NCI-H2029 treated with DMSO at 0.1 percent for 48 hours (cell line): ENCODE measurements at places on chromosomes 5 and 9.

DNA sequence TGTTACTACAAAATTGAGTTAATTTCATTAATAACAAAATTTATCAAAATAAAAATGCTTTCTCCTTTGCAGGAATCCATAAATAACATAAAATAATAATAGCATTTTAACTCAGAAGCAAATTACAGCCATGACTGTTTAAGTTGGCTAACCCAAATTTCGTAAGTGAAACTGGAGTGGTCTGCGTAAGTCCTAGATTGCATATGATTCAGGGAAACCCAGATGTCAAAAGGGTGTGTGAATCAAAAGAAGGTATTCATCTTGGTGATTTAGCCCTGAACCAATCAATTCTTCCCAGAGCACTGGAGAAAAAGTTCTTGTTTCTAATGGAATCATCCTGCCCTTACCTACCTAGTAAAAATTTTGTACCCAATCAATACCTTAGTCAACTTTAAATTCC is 547.6 kb downstream of the RAB3C start:
- DNase-seq: no peak

- DNase-seq: no peak
Measured at GRCh38 chr5:136014049-136015002, 14.5 kb upstream of the TGFBI start.

GRCh38 chr5:15587916-15588315 is 87.9 kb downstream of the FBXL7 start:
- DNase-seq: no peak

DNA sequence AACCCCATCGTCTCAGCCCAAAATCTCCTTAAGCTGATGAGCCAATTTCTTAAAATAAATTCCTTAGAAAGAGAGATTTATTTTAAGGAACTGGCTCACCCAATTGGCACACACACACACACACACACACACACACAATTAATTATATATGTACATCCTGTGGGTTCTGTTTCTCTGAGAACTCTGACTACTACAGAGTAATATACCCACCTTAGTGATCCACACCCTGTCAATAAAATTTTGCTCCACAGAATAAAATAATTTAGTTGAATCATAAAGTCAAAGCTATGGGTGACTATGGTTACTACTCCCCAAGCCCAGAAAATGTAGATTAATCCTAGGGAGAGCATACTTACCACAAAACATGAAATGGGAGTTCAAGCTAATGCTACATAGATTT is 131.0 kb downstream of the DMAC1 start:
- no peak for DNase-seq

- DNase-seq: no peak
Measured at GRCh38 chr5:151204051-151204450, 19.8 kb downstream of the CCDC69 start.

DNA sequence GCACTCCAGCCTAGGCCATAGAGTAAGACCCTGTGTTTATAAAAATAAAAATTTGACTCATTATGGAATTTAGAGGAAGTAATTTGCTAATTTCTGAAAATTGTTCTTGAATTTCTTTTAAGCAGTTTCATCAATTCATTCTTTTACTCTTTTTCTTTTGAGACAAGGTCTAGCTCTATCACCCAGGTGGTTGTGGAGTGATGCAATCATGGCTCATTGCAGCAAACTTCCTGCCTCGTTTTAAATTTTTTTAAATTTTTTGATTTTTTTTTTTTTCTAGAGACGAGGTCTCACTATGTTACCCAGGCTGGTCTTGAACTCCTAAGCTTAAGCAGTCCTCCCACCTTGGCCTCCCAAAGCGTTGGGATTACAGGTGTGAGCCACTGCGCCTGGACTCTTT is 3.1 kb upstream of the CAMLG start:
- DNase-seq: no peak

DNA sequence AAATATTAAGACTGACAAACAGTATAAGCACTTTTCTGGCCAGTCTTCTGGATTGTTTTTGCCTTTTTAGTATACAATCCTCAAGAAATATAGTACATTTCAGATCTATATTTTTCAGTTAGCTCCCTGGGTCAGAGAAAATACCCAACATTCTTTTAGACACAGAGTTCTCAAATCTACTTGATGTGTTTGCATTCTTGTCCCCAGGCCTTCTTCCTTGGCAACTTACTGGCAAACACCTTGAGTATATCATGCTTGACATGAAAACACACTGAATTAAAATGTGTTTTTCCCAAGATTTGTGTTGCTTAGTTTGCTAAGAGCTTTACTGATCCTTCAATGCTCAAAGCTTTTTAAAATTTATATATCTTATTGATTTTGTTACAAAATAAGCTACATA is 1413.1 kb upstream of the CDH9 start:
- no peak for DNase-seq

GRCh38 chr5:59763541-59763940 is 130.0 kb downstream of the PDE4D start:
- DNase-seq: no peak

DNA sequence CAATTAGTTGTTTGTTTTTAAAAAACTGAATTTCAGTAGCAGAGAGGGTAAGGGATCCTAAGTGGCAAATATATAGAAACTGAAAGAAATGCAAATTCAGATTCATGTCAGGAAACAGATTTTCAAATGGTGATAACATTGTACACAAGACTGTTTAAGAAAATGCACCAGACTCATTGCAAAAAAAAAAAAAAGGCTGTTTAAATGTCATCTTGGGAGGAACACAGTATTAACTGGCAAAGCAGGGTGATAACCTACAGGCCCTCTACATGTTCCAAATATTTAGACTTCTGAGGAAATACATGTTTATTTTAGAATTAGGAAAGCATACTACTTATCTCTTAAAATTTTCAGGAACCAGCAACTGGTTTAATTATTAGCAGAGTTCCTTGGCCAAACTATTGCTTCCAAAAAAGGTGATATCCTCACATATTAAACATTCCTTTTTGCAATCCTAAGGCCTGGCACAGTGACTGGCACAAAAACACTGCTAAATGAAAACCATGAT is 114.5 kb downstream of the TSSK1B start:
- no peak for DNase-seq

DNA sequence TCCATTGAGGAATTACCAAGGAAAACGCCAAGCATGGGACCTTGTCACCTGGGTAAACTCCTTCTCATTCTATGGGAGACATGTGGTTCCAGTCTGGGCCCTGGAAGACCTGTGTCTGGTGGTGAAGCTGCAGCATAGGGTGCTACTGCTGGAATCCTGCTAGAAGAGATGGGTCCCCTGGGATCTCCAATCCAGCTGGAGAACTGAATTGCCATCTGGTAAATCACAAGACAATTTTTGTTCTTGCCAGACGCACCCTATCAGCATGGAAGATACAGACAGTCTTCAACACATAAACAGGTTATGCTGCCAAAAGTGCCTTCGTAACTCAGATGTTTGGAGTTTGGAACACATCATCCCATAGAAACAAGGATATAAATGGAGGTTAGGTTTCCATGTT is 424.0 kb upstream of the BRINP1 start:
- no peak for DNase-seq

GRCh38 chr5:121296356-121296755 is 555.3 kb upstream of the FTMT start:
- DNase-seq: no peak

- DNase-seq: peak; percentile 64
Measured at GRCh38 chr9:82923092-82923911, 139.6 kb downstream of the RASEF start.

- DNase-seq: no peak
Measured at GRCh38 chr9:5721279-5722087, 92.6 kb downstream of the RIC1 start.

DNA sequence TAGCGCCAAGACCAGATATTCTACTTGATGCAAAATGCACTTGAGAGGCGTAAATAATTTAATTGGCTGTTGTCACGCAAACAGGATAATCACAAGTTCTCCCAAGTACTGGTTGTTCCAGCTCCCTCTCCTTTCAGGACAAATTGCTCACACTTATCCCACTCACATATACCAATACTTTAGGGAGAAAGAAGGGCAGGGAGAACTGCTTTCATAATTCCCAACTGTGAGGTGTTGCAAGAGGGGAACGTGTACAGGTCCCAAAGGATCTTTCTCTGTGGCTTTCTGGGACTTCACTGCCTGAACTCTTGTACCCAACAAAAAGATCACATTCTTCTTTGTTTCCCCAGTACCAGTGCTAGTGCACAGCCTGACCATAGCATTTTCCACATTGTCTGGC is 21.5 kb upstream of the TGFBI start:
- DNase-seq: no peak

DNA sequence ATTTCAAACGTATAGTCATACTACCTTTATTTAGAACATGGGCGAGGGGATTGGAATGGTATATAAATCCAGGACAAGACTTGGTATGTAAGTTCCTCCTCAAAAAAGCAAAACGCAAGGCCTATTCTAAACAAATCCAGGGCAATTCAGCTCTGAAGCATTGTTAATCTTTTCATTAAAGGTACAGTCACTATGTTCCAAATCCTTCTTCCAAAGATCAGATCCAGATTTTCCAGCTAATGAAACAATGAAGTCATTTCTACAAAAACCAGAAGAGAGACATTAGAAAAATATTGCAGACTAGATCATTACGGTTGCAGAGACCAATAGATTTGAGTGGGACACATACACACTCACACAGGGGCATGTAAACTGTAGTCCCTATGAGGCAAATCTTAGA is 116.1 kb upstream of the BNC2 start:
- DNase-seq: no peak

- DNase-seq: no peak
Measured at GRCh38 chr5:137665678-137666460, 70.0 kb downstream of the KLHL3 start.

DNA sequence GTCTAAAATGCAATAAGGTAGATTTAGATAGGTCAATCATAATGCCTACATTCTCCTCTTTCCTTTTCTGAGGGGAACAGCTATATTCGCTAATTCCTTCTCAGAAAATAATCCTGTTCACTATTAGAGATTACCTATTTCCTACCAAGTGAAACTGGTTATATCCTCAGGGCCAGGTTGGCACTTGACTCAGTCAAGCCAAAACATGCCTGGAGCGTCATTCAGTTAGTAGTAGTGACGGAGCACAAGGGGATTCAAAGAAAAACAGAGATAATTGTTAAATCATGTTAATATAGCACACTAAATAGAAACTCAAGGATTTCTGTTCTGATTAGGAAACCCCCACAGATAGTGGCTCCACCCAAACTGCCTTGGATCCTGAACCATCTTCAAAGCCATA is 515.4 kb upstream of the PTPRD start:
- DNase-seq: no peak

- peak; percentile 96 for DNase-seq
Measured at GRCh38 chr5:102668220-102668932, 86.7 kb upstream of the PAM start.

- no peak for DNase-seq
Measured at GRCh38 chr5:31632460-31632859, 6.5 kb upstream of the PDZD2 start.

GRCh38 chr5:143360755-143361154 is 42.7 kb downstream of the NR3C1 start:
- DNase-seq: no peak

- DNase-seq: no peak
Measured at GRCh38 chr5:38996123-38996522, 78.1 kb downstream of the RICTOR start.

GRCh38 chr9:76626980-76627379 is 137.3 kb upstream of the PCA3 start:
- DNase-seq: no peak

DNA sequence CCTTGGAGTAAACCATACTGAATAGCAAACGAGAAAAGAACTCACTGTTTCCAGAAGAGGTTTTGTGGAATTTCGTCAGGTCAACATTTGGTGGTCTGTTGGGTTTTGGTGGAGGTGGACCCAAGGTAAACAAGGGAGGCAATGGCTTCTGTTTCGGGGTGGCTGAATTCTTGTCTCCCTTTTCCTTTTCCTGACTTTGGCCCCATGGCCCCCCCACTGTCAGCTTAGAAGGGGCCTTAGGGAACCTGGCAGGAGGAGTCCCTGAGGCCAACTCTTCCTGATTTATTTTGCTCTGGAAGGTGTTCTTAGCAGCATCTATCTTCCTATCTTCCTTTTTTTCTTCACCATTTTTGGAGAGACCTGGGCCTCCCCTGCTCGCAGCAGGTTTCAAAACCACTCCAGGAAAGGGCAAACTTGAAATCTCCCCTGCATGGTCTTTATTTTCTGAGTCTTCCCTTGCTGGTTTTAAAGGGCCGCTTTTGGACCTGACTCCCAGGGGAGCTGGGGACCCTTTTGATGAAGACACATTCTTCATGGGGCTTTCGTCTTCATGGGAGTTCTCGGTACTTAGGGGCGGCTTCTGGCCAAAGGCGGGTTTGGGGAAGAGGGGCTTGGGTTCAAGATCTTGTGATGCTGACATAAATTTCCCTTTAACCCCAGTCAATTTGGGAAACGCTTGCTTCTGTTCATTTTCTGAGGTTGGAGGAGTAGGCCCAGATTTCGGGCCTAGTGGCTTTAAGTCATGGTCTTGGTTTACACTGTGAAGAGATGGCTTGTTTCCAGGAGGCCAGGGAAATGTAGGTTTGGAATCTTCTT is 17.4 kb downstream of the FYB1 start:
- DNase-seq: no peak

DNA sequence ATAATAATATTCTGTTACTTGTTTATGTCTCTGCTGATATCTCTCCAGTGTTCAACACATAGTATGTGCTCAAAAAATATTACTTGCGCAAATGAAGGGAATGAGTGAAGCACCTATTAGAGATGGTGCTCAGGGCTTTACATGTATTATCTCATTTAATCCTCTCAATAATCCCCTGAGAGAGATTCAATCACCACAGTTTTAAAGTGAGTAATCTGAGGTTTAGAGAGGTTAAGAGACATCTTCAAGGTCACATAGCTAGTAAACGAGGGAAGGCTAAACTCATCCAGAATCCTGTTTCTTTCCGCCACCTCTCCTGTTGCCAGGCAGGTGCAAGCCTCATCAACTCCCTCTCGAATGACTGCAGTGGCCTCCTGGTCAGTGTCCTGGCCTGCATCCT is 82.0 kb downstream of the UGCG start:
- no peak for DNase-seq

- DNase-seq: no peak
Measured at GRCh38 chr9:120890320-120891244, 13.6 kb upstream of the PHF19 start.

GRCh38 chr5:68766952-68767464 is 326.8 kb upstream of the SLC30A5 start:
- no peak for DNase-seq

GRCh38 chr9:95268681-95269080 is 48.8 kb downstream of the FANCC start:
- peak; percentile 75 for DNase-seq

DNA sequence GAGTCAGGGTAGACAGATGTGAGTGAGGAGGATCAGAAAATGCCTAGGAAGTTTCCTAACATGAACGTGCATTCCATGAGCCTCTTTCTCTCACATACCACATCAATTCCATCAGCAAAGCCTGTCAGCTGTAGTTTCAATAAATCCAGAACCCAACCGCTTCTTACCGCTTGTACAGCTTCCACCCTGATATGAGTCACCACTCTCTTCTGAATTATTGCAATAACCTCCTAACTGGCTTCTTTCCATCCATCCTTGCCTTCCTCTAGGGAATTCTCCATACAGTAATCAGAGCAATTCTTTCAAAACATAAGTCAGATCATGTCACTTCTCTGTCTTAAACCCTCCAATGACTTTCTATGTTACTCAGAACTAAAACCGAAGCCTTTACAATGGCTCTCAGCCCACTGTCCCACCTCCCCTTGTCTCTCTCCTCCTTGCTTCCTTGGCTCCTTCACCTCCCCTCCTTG is 8.1 kb upstream of the RAD23B start:
- no peak for DNase-seq

- no peak for DNase-seq
Measured at GRCh38 chr5:170256571-170256970, 23.8 kb downstream of the C5orf58 start.

- peak; percentile 78 for DNase-seq
Measured at GRCh38 chr5:77167695-77168121, 42.8 kb upstream of the PDE8B start.

GRCh38 chr9:115138151-115138550 is 20.2 kb upstream of the TNC start:
- DNase-seq: no peak
